ENCODE measurements at places on chromosomes 12 and 14.

DNA sequence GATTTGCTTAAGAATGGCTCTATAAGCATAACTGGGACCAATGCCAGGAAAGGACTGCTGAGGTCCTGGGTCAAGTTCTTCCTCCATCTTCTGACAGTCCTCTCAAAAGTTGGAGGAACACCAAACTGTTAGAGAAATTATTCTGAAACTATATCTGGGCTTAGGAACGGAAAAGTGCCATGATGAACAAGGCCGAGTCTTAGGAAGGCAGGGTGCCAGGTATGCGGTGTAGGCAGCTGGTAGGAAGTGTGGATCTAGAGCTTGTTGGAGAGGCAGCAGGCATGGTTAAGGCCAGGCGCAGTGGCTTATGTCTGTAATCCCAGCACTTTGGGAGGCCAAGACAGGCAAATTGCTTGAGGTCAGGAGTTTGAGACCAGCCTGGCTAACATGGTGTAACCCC is 7.7 kb downstream of the GNPTAB start:
- DNase-seq = no peak

- no peak for DNase-seq
These were observed 858 bp upstream of the FRMD6 start for GRCh38 chr14:51650716-51651387.

DNA sequence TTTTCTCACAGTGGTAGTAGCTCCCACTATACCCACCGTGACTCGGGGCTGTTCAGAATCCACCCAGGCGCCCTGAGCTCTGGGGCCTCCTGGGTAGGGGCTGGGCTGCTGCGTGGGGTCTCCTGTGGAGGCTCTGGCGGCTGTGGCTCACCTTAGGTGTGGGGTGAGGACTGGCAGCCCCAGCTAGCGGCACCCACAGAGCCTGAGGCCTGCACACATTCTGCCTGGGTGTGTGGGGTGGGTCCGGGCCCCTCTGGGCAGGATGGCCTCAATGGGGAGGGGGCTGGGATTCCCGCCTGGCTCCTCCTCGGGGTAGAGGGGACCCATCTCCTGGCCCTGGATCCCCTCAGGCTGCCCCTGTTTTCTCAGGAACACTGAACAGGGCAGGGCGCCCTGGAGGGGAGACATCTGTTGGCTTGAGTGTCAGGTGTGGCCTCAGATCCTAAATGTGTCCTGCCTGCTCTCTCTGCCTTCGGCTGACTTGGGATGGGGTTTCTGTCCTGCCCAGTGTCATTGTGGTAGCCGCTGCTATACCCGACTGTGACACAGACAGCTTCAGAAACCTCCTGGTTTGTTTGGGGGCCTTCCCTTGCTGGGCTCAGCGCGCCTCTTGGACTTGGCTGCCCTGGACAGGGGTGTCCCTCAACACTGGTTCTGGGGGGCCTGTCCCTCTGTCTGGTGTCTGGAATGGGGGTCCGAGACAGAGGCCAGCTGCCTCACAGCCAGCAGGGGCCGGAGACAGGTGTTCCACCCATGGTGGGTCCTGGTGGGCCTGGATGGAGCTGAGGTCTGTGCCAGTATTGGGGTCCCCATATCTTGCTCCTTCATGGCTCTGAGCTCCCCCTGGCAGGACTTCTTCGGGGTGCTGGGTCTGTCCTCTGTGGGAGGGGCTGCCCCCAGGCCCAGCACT is 354.9 kb downstream of the TMEM121 start:
- DNase-seq = no peak

GRCh38 chr14:64947710-64948611 is 5.4 kb upstream of the GPX2 start:
- no peak for DNase-seq

DNA sequence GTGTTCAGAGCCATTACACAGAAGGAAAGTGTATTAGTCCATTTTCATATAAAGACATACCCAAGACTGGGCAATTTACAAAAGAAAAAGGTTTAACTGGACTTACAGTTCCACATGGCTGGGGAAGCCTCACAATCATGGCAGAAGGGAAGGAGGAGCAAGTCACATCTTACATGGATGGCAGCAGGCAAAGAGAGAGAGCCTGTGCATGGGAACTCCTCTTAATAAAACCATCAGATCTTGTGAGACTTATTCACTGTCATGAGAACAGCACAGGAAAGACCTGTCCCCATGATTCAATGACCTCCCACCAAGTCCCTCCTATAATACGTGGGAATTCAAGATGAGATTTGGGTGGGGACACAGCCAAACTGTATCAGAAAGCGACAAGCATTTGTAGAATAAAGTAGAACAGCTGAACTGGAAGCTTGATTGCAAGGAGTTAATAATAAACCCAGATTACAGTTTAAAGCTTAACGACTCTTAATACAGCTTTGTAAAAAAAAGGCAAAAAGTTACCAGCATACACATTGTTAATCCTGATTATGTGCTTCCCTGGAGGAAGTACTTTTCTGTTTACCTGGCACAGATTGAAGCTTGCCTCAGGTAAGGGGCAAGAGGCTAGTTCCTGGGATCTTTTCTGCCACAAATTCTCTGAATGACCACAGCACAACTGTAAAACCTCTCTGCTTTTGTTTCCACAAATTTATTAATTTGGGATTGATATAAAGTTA is 18.1 kb upstream of the STON2 start:
- DNase-seq = no peak

GRCh38 chr14:26008290-26008689 is 589.5 kb downstream of the NOVA1 start:
- peak; percentile 50 for DNase-seq

- DNase-seq = no peak
These were observed 429.4 kb upstream of the LMO3 start for GRCh38 chr12:17035372-17035771.

DNA sequence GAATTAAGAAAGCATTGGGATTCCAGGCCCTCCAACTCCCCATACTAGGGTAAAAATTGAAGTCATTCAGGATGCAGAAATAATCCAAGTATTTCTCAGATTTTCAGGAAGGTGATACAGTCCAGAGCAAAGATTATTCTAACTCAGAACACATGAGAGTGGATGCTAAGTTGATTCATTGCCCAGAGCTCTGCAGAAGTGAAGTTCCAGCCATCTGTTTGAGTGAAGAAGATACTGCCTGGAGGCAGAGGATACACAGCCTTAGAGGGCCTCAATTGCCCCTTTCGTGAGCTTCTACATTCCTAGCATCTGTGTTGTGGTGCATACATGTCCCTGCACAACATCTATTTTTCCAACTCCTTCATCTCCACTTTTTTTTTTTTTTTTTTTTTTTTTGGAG is 36.9 kb upstream of the SMUG1 start:
- no peak for DNase-seq

- no peak for DNase-seq
These were observed 1316.3 kb downstream of the TMEM121 start for GRCh38 chr14:106842687-106843086.

DNA sequence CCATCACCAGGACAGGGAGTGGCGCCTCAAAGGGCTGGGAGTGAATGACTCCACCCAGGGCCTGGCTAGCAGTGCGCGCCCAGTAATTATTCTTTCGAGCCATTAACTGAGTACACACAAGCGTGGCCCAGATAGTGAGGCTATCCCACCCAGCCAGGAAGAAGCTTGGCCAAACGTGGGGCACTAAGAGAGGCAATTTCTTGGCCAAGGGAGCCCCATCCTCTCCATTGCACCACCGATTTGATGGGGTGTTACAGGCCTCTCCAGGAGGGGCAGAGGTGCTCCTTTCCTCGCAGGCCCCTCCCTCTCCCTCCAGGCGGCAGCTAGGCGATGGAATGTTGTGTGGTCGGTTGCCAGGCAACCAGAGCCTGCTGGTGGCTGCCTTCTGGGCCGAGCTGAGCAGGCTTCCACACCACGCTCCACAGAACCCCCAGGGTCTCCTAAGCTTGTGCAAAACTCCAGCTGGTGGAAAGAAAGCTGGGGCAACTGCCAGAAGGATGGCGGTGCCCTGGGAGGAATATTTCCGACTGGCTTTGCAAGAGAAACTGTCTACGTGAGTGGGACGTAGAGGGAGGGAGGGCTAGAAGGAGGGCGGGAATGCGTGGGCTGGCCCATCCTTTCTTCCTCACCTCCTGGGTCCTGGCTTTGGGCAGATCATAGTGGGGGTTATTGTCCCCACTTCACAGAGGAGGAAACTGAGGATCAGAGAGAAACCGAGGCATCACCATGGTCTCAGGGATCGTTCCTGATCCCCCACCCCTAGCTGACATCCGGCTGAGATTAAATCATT is at the start of gene CFAP73:
CFAP73 (plus strand) TSS at position 364 of the 790 bp plus-strand sequence; CDS start at position 498, 134 bp downstream.
- DNase-seq = peak; percentile 71

GRCh38 chr12:86521870-86522269 is 265.7 kb upstream of the MGAT4C start:
- no peak for DNase-seq

- DNase-seq = no peak
These were observed 8.7 kb downstream of the CCND2 start for GRCh38 chr12:4282103-4282891.

DNA sequence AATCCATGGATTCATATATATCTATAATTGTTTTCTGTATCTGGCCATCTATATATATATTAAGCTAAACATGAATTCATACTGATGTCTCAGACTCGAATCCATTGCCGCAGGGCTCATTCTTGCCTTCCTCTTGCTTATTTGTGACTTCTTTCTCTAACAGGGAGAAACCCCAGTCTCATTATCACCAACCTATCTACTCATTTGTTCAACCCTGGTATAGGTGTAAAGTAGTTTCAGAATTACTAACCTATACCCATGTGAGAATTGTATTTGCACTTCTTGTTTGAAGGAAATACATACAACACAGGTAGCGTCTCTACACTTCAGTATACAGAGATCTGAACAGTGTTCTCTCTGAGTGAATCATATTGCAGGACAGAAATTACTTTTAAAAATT is 77.7 kb downstream of the PTPN11 start:
- no peak for DNase-seq

DNA sequence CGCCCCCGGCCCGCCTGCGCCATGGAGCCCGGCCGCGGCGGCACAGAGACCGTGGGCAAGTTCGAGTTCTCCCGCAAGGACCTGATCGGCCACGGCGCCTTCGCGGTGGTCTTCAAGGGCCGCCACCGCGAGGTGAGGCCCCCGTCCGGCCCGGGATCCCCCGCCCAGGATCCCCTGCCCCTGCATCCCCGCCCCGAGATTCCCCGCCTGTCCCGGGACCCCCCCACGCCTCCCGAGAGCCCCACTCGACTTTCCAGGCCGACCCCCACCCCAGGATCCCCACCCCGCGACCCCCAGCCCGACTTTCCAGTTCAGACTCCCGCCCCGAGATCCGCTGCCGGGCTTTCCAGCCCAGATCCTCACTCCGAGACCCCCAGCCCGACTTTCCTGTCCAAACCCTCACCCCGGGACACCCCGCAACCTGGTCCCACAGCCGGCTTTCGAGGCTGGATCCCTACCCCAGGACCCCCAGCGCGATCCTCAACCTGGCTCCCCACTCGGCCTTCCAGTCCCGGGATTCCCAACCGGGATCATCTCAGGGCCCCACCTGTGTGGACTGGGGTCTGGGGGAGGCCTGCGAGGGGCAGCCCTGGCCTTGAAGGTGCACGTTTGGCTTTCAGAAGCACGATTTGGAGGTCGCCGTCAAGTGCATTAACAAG is 688 bp downstream of the ULK1 start:
- peak; percentile 24 for DNase-seq

DNA sequence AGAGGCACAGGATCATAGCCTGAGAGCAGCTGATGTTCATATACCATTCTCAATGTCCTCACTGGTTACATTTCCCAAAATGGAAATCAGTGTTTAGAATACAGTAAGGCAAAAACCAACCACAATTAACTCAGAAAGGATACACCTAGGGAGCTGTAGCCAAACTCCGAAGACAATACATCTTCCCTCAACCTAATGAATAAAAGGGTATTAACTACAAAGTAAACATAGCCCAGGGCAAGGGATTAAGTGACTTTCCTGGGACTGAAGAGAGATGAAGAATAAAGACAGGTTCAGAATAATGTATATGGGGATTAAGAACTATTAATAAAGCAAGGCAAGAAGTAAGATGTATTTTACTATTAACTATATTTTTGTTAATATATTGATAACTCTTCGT is 79.5 kb downstream of the RPS29 start:
- DNase-seq = no peak

DNA sequence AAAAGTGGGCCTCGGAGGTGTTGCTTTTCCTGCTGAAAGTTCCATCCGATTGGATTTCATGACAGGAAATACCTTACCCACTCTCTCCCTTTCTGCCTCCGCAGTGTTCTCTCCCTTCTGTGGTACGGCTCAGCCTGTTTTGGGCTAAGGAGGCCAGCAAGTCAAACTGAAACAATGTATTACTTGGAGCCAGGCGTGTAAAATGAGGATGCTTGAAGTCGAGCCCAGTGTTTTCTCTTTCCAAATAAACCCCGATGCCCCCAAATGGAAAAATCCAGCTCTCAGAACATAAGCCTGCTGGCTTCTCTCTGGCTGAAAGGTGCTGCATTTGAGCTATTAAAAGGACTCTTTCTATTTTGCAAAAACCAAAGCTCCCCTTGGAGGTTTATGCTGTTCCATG is 124.7 kb downstream of the ZNF664 start:
- DNase-seq = no peak

DNA sequence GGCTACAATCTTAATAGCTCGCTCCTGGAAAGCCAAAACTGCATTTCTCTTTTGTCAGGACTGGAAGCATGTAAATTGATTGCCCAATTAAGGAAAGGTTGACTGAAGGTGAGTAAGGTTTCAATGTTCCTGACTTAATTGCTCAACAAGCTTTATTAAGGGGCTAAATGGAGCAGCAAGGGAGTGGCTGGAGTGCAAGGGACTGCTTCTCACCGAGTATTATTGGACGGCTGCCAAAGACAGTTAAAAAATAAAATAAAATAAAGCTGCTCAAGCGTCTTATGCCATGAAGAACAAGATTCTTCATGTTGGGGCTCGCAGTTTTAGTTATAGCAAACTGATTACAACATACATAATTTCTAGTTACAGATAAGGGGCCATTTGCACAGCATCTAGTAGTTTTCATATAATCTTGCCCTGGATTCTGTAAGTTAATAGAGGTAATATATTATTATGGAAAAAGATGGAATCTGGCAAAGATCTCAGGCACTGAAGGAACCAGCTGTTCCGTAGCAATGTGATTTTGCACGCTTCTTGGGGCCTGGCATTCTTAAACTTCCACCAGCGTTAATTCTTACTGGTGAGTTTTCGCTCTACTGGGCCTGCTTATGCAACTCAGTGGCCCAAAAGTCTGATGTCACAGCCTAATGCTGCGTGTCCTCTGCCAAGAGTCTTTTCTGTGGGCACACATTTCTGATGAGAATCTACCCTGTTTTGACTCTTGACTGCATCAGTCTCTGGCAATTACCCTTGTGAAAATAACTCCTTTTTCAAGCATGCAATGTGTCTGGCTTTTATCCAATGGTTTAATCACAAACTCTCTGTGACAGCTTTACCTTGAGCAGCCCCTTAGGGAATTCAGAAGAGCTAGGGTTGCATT is 108.5 kb downstream of the SLC38A1 start:
- peak; percentile 98 for DNase-seq

- DNase-seq = peak; percentile 46
These were observed 788 bp downstream of the DDHD1 start for GRCh38 chr14:53152184-53152886.
